ENCODE measurements at places on chromosomes 4 and X.

GRCh38 chr4:7425124-7425523 lies 9.6 kb downstream of the PSAPL1 start:
- DNase-seq = no peak

DNA sequence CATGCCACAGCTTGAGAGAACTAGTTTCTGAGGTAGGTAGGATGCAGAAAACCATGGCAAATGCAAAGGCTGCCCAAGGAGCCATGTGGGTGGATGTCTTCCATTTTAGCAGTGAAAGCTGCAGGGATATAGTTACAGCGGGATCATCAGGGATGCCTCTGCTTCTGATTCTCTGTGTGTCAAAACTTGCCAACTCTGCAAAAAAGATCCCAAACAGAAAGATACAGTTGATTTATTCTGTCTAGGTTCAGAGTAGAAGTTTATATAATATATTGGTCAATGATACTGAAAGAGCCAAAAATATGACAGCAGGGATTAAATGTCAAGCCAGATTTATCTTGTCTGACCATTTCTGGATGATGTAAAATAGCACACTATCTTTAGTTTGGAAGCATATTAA lies 42.4 kb upstream of the SFRP2 start:
- no peak for DNase-seq

GRCh38 chr4:54596201-54596600 lies 61.6 kb upstream of the KIT start:
- DNase-seq = no peak

GRCh38 chrX:149563359-149563758 lies 13.6 kb upstream of the HSFX3 start:
- no peak for DNase-seq

DNA sequence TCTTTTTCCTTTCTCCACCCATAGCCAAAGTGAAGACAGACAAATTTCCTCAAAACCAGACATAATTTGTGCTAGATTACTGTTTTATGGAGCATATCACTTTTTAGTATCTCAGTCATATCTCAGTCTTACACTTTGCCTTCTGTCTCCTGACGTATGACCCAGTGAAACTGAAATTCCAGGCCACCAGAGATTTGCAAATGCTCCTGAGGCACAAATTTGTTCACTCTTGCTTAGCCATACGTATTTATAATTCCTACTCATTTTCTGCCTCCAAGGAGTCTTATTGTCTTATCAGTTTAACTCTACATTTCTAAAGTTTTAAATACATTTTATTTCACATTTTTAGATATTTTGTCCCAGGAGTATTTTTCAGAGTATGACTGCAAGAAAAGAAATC lies 10.0 kb downstream of the TMEM156 start:
- no peak for DNase-seq

Measured in hematopoietic multipotent progenitor cell treated with erythropoietin and hydrocortisone succinate and interleukin-3 and kit ligand, for 4 days (in vitro differentiated cells).